NCI-H226 (cell line): ENCODE measurements at places on chromosomes 7 and 10.

- no peak for DNase-seq
Observed at GRCh38 chr7:100156331-100157068, 2.0 kb downstream of the TRAPPC14 start.

DNA sequence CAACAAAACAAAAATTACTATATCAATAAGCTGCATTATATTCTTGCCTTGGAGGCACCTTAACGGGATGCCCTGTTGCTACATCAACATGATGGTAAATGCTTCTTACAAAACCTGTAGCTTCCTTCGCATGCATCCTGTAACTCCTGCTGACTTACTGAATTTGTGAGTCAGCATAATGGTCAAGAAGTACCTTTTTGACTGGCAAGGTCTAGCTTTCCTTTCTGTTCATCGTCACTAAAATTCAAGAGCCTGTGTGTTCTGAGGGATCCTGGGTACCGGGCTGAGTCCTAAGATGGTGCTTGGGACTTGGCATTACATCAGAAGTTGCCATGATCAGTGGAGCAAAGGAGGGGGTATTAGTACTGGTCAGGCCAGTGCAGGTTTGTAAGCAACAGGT lies 4.9 kb downstream of the PFKFB3 start:
- DNase-seq: no peak

GRCh38 chr7:1925349-1925748 lies 255.3 kb downstream of the ELFN1 start:
- no peak for DNase-seq

GRCh38 chr10:119776536-119776935 lies 50.7 kb downstream of the INPP5F start:
- no peak for DNase-seq

DNA sequence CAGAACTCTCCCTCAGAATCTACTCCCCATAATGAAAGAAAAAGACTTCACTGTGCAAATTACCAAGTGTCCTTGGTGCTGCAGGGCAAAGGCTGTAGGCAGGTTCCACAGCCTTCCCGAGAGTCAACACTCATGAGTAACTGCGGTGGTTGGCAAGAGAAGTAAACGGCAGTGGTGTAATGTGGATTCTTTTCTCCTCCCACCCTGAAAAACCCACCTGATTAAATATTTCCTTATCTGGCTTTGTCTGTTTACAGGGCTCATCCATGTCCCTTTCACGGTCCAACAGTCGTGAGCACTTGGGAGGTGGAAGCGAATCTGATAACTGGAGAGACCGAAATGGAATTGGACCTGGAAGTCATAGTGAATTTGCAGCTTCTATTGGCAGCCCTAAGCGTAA lies 300.9 kb downstream of the BICC1 start:
- DNase-seq: no peak

GRCh38 chr7:29853072-29853471 lies 46.8 kb downstream of the WIPF3 start:
- DNase-seq: no peak

DNA sequence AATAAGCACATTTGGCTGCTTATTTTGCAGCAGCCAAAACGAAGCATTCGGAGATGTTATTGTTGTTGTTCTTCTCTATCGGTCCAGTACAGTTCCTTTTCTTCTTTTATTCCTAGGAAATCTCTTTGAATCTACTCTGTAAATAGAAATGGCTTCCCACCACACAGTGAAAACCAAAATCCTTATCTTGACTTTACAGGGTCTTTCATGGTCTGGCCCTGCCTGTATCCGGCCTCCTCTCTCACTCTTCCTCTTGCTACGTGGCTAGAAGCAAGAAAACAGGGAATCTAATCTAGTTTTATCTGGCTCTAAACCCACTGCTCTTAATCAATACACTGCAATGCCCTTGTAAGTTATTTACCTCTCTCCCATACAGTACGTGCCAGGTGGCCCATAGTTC lies 926.0 kb upstream of the C7orf33 start:
- no peak for DNase-seq

DNA sequence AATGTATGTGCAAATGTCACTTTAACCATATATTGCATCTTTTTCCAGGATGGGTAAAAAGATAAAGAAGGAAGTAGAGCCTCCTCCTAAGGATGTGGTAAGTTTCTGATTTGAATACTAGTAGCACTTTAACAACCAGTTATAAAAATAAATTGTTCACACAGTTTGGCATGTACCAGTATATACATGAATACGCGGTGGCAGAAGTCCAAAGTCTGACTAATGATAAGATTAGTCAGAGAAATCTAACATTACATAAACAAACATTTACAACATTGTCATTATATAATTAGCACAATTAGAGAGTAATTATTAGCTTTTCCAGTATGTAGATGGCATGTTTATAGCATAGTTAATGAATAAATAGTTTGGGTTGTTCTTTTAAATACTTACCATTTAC lies 4.1 kb downstream of the ARMC3 start:
- DNase-seq: peak; percentile 8

DNA sequence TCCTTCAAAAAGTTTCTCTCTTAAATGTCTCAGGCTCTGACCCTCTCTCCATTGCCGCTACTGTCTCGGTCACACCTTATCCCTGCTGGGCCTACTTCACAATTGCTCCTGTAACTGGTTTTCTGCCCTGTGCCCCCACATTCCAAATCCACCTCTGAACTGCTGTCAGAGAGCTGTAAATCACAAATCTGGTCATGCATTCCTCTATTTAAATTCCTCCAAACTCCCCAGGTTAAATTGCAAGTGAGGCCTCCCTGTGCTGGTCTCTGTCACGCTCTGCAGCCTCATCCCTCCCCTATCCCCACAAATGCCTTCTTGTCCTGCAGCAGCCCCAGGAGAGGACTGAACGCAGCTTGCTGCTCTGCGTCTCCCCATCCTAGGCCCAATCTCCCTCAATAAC lies 40.4 kb upstream of the CDCA7L start:
- DNase-seq: no peak

DNA sequence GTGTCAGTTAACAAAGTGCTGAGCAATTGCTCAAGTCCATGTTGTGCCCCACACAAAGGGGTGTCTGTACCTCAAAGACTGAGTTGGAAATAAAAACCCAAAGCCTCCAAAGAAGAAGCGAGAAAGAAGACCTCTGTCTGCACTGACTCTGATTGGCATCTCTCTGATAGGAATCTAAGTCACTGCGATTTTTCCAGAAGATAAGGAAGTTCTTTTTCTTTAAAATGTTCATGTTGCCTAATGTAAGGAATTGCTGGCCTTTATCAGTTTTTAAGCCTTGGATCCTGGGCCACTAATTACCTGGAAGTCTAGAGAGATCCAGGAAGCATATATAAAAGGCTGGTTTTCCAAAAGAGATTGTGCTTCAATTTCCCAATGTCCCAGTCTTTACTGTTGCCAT lies 24.1 kb upstream of the MET start:
- DNase-seq: no peak

- DNase-seq: no peak
Observed at GRCh38 chr7:36227223-36227622, 74.2 kb downstream of the EEPD1 start.

- peak; percentile 32 for DNase-seq
Observed at GRCh38 chr7:6579446-6579845, 2.2 kb downstream of the ZDHHC4 start.

DNA sequence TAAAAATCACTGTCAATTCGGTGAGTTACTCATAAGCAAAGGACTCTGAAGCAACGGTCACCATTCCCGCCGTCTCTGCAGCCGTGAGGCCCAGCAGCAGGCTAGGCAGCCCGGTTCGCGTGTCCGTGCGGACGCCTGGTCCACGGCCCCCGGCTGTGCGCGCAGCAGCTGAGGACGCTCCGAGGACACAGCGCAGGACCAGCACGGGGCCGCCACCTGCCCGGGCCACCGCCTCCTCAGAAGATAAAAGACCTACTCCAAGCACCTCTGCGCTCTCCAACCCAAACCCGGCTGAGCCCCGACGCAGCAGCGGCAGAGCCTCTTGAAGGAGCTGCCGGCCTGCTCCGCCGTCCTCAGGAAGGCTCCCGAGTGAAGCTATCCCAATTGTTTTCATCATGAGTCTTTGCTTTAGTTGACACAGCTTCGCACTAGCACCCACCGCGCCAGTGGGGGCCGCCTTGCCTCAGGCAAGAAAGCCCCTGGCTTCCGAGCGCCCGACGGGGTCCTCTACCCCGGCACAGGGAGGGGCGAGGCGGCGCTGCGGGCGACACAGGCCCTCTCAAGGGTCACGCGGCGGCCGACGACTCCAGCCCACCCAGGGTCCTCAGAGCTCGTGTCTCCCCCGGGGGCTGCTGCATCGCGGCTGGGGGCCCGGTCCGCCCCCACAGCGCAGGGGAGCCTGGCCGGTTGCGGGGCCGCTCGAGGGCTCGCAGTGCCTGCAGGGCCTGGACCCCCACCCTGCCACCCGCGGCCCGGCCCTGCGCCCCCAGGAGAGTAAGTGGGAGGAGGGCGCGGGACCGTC lies 16.9 kb upstream of the GPR146 start:
- no peak for DNase-seq

DNA sequence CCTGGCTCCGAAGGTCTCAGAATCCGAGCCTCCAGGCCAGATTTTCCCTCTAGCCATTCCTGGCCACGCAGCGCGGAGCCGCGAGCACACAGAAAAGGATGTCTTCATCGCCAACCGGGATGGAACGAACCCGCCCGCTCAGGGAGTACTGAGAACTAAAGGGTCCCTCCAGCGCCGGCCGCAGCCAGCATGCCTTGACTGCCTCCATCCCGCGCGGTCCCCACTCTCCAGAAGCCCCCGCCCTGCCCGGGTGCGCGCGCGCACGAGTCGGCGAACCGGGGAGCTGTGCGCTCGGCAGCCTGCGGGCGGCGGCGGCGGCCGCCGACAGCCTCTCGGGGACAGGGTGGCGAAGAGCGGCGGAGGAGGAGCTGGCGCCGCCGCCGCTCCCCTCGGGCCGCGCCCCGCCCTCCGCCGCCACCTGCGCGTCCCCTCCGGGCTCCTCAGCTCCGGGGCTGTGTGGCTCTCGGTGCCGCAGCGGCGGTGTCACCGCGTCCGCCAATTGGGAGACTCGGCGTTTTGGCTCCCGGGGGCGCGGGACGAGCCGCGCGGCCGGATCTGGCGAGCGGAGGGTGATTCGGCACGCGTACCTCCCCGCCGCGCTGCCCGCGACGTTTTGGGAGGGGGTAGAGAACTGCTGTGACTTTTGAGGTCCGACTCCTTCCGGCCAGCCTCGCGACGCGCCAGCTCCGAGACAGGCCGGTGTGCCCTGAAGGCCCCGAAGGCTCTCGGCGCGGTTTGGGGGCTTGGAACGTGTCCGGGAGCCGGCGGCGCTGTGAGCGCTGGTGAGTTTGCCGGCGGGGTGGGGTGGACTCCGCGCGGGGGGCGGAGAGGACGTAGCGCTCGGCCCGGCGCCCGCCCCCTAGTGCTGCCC lies 453 bp upstream of the GALNT17 start:
- DNase-seq: no peak

- DNase-seq: no peak
Observed at GRCh38 chr7:100719523-100720278, 567 bp upstream of the EPO start.

- peak; percentile 2 for DNase-seq
Observed at GRCh38 chr7:83429493-83429892, 219.4 kb downstream of the SEMA3E start.

GRCh38 chr10:132137111-132138072 lies 49.4 kb upstream of the DPYSL4 start:
- no peak for DNase-seq

GRCh38 chr10:10798102-10798863 lies 219.4 kb upstream of the CELF2 start:
- DNase-seq: no peak

DNA sequence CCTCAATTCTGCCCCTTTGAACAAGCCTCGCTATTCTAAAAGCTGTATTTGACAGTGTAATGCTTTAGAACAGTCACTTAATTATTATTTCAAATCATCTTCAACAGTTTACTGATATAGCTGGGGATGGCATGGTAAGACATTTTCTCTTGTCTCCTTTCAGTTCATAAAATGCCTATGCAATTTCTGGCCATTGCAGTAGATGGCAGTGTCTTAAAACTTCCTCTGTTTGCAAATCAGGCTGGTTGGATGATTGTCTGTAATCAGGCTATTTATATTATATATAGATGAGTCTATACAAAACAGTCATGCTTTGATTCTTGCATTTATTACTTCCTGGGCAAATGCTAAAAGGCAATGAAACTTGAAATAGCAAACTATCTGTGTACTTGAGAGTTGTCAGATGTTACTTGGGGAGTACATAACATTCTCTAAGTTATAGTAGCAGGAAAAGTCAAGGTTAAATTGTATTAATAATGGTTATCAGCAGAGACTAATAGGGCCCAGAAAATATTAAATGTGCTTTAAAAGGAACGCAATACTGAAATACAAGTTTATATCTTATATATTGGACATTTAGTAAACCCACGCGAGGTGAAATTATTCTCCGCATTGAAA lies 55.5 kb upstream of the LHFPL3 start:
- DNase-seq: peak; percentile 5

DNA sequence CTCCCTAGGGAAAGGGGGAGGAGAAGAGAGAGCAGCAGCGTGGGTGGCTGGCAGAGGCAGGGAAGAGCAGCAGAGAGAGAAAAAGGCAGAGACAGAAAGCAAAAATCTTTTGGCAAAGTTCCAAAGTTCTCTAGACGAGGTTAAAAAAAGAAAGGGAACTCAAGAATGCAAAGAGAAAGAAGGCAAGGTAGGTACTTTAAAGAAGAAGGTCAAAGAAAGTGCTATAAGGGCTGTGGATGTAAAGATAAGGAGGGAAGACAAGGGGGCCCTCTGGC lies 20.2 kb upstream of the OPTN start:
- DNase-seq: no peak

DNA sequence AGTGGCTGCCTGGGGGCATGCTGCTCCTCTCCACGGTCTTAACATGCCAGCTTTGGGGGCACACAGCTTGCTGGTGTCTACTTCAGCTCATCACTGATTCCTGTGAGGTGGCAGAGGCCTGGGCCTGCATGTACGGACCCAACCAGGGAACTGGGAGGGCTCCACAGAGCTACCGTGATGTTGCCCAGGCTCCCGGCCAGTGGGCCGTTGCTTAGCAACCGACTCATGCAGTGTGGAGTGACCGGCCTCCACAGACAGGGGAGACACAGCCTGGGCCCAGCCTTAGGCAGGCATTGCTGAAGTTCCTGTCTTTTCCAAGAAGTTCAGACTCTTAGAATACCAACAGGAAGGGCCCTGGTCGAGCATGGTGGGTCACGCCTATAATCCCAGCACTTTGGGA lies 25.8 kb upstream of the SH2B2 start:
- DNase-seq: no peak
